ENCODE measurements at places on chromosomes 7 and 10. TPM values are rescaled to one million over a fixed set of nuclear protein-coding genes. Genes with fewer than 3 reads are reported as not detected.

The CFAP58 gene
- 1.1 TPM for total RNA-seq

- DNase-seq, result no peak
These were observed 13.4 kb upstream of the ZRANB1 start for GRCh38 chr10:124928545-124928944.

GRCh38 chr10:46311501-46311951 is 24.7 kb downstream of the ANTXRL start:
- DNase-seq, result no peak

GRCh38 chr10:44967616-44968015 is 8.0 kb downstream of the RASSF4 start:
- DNase-seq, result peak; percentile 67

- no peak for DNase-seq
These were observed 209.4 kb upstream of the KLF14 start for GRCh38 chr7:130943336-130943901.

DNA sequence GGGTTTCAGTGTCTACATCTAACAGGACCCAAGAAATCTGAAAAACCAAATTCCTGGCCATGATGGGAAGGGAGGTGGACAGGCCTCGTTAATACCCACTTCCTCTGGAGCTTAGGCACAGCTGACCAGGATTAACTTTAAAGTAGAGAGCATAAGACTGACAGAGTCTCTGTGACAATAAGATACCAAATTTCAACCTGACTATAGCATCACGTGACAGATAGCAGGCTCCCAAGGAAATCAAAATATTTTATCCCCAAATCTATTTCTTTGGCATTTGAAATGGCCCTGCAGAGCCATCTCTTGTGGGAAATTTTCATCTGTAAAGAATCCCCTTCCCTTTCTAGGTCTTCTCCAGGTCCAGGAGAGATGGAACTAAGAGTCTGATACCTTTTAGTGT is 258.3 kb downstream of the TCERG1L start:
- no peak for DNase-seq

The CCZ1B gene
- 33.5 TPM for total RNA-seq

- DNase-seq, result no peak
These were observed 26.4 kb upstream of the ADO start for GRCh38 chr10:62778125-62778524.

DNA sequence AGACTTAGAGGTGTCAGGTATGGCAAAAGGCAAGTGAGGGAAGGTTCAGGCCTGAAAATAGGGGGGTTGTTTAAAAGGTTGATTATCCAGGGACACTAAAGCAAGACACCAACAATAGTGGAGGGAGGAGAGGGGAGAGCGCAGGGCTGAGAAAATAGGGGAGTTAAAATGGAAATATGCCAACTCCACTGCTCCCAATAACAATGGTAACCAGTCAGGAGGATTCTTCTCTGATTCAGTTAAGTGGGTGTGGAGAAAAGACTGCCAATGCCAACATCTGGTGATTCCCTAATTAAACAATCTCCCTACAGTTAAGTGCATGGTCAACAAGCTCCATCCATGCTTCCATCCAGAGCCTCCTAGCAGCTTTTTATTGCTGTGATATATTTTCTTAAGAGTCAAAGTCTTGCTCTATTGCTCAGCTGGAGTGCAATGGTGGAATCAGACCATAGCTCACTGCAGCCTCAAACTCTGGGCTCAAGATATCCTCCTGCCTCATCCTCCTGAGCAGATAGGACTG is 183.3 kb downstream of the JAZF1 start:
- DNase-seq, result no peak

The PLAC9 gene
- total RNA-seq, result 45.2 TPM

- no peak for DNase-seq
These were observed 267.3 kb downstream of the PTPRN2 start for GRCh38 chr7:158320328-158320727.

DNA sequence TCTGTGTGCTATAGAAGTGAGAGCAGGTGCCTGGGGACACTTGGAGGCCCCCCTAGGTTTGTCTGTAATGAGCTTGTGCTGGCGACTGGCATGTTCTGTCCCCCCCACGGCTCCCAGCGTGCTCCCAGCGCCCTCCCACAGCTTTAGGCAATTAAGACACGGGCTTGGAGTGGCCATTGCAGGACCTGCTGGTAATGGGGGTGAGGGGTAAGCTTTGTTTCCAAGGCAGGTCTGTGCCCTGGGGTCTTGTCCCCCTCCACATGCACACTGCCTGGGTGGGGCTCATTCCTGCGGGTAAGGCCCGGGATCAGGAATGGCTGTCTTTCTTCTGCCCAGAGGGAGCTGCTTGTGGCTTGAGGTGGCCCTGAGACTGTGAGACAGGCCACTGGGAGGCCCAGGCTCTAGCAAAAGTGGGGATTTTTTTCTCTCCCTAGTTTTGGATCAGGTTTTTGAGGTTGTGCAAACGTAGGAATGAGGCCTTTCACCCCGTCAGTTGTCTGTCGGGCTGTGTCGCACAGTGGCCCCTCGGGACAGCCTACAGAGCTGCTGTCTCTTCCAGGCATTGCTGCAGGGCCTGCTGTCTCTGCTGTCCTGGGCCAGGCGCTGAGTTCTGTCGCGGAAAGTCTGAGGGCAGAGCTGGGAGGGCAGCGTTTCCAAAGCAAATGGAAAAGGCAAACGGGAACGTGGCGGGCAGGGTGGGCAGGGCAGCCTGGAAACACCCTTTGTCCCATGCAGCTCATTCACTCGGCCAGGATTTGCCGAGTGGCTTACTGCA is 107.4 kb downstream of the LHPP start:
- peak; percentile 45 for DNase-seq

- DNase-seq, result no peak
These were observed 224.6 kb upstream of the ZWINT start for GRCh38 chr10:56585447-56586171.

The LRMDA gene
- total RNA-seq, result 22.3 TPM

- DNase-seq, result peak; percentile 61
These were observed 59.3 kb downstream of the ANKMY2 start for GRCh38 chr7:16586081-16586874.

GRCh38 chr7:54581511-54581910 is 39.3 kb downstream of the VSTM2A start:
- DNase-seq, result no peak

- DNase-seq, result no peak
These were observed 87.4 kb upstream of the SMNDC1 start for GRCh38 chr10:110392121-110392520.

GRCh38 chr7:142799437-142799835 is 28.7 kb downstream of the PRSS2 start:
- DNase-seq, result no peak

The TRIM8 gene
- total RNA-seq, result 109 TPM

- DNase-seq, result no peak
These were observed 86.8 kb downstream of the FGFR2 start for GRCh38 chr10:121511460-121511859.

The SRGN gene
- total RNA-seq, result 50.2 TPM

The SLC29A3 gene
- total RNA-seq, result 1.8 TPM

The FANK1 gene
- 0.51 TPM for total RNA-seq

The MUC3A gene
- total RNA-seq, result 0.51 TPM

- DNase-seq, result no peak
These were observed 38.0 kb downstream of the ADD3 start for GRCh38 chr10:110045772-110046171.

GRCh38 chr7:52247518-52247917 is 787.9 kb upstream of the POM121L12 start:
- DNase-seq, result no peak

The OTUD1 gene
- total RNA-seq, result 13.3 TPM

The OR2A7 gene
- total RNA-seq, result 0.22 TPM

DNA sequence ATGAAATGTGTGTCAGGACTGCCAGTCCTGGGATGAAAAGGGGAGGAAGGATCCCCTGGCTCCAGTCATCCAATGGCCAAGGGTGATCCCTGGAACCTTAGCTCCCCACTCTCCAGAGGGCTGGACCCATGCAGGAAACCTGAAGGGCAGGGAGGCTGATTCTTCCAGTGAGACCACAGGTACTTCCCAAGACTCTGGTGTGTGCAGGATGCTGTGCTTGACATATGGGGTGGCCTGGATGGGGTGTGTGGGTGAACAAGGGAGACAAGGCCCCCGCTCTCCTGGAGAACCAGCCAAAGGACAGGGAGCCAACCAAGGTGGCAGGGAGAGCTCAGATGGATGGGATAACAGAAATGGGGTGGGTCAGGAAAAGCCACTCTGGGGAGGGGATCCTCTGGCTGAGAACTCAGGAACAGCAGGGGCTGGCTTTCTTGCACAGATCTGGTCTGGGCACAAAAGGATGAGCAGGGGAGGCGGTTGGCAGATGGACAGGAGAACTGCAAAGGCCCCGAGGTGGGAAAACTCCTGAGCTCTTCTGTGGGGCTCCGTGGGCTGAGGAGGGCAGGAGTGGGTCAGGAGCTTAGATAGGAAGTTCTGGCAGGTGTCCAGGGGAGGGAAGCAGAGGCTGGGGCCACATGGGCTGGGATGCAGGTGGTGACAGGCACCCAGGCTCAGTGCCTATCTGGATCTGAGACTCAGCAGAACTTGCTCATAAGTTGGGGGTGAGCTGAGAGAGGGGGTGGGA is 100.6 kb downstream of the ARHGAP22 start:
- no peak for DNase-seq

The C10orf53 gene
- not detected for total RNA-seq

GRCh38 chr7:106074257-106074656 is 37.9 kb downstream of the SYPL1 start:
- no peak for DNase-seq

DNA sequence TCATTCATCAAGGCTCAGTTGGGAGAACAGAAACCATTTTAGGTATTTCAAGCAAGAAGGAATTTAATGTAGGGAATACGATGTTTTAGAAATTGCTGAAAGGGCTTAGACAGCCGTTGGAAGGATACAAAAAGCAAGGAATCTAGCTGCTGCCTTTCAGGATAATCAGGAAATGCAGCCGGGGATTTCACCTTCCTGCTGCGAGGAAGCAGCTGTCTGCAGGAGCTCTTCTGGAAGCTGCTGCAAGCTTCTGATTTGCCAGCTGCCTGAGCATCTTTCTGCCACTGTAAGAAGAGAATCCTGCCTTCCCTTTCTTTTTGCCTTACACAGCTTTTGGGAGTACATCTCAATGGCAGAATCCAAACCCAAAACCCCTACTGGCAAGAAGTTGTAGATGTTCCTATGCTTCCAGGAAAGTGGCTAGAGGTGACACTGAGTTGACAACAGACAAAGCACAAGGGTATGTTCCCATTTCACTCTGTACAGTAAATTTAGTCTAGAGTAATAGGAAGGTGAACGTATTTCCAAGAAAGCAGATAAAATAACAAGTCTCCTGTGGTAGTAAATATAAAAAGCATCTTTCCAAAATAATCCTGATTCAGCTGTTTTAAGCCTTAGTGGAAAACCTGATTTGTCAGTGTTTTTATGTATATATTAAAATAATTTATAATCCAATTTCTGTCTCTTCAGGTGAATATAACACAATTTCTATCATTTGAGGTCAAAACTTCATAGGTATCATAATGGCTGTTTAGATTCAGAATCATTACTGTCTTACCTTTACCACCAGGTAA is 148.4 kb upstream of the LRGUK start:
- no peak for DNase-seq

The SPDYE6 gene
- total RNA-seq, result not detected

DNA sequence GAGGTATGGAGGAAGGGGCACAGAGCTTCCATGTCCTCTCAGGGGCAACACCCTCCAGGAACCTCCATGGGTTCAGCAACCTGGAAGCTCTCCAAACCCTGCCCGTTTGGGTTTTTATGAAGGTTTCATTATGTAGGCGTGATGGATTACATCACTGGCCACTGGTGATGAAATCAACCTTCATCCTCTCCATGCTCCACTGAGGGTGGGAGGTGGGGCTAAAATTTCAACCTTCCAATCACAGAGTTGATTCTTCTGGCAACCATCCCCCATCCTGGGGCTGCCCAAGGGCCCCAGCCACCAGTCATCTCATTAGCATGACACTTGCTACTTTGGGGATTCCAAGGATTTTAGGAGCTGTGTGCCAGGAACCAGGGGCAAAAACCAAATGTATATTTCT is 90.1 kb downstream of the TEX36 start:
- DNase-seq, result no peak

DNA sequence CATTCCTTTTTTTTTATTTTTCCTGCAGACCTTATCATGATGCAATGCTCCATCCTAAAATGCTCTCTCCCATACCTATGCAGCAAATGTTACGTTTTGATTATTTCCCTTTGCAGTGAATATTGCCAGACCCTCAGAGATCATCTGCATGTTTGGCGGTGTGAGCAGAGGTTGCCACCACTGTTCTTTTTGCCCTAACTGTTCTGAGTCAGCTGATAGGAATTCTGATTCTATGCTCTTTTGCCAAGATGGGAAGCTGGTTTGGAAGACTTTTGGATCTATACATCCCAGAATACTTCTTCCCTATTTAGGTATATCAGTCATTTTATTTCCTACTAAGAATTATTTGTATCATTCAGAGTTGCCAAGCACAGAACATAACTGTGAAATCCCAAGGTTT is 130.5 kb downstream of the KLF6 start:
- no peak for DNase-seq

GRCh38 chr10:125441151-125441550 is 241.8 kb downstream of the TEX36 start:
- DNase-seq, result no peak

- DNase-seq, result no peak
These were observed 378.5 kb upstream of the SEMA3C start for GRCh38 chr7:81297317-81297716.

The SEPTIN14 gene
- not detected for total RNA-seq

The WEE2 gene
- total RNA-seq, result not detected

GRCh38 chr10:79223091-79224048 is 123.9 kb upstream of the PPIF start:
- peak; percentile 81 for DNase-seq

DNA sequence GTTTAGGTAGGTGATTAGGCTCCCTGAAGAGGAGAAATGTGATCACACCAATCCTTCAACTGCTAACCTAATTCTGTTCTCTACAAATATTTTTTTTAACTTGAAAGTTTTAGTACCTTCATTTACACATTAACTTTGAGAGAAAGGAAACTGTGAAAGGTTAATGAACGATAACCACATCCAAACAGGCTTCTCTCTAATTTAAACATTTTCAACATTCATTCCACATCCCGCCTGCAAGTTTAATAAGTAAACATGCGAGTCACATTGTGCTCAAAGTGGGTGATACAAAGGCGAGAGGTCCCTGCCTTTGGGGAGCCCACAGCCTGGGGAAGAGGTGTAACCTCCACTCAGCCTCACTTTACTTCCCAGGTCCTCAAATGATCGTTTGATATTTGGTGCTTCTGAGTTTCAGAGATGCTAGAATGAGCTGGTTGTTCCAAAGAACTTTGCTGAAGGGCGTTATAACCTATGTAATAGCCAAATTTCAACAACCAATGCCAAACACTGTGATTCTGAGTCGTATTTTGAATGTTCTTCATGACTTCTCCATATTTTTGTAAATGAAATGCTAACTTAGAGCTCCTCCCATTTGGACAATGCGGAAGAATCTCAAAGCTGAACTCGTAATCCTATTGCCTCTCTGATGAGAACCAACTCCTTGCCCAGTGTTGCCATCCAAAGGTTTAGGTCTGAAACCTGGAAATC is 47.5 kb downstream of the DENND2A start:
- DNase-seq, result no peak
